Activated CD4-positive, alpha-beta T cell treated with anti-CD3 and anti-CD28 coated beads, Interleukin-2, amount 50 U/mL, for 4 hours (primary cell): ENCODE measurements at places on chromosomes 3 and 15.

- DNase-seq = no peak
Measured at GRCh38 chr3:126552688-126553283, 5.9 kb downstream of the C3orf22 start.

- DNase-seq = no peak
Measured at GRCh38 chr15:40108061-40108854, 421 bp downstream of the BMF start.

DNA sequence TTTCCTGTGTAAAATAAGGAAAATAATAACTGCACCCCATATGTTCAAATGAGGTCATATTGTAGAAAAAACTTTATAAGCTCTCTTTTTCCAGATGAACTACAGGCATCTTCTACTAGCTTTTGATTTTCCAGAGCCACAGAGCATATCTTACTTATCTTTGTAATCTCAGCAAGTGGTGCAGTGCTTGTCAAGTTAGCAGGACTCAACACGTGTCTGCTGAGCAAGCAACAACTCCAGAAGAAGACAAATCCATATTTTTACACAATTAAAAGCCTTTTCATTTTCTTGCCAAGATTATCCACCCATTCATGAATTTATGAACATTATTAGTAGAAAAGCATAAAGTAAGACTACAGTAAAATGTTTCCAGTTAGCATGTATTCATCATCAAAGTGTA lies 14.4 kb upstream of the TSC22D2 start:
- no peak for DNase-seq

DNA sequence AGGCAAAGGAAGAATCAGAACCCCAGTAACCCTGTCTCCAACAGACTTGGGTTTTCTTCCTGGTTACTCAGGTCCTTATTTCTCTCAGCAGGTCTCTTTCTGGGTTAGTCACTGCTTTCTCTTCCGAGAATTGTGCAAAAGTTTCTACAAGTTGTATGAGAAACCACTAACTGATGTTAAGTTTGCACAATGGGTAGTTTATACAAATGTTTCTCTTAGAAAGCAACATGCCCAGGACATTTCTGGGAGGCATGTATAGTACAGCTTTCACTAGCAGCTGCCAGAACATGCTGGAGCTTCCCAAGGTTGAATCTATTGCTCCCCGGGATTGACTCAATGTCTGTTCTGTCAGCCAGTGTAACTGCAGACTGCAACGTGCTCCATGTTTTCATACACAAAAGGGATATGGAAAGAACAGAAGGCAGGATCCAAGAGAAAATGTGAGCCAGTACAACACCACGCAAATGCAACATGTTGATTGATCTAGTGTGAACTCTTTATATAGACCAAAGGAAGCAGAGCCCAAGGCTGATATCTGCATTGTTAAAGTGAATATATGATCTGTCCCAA lies 887.8 kb downstream of the MCTP2 start:
- no peak for DNase-seq

DNA sequence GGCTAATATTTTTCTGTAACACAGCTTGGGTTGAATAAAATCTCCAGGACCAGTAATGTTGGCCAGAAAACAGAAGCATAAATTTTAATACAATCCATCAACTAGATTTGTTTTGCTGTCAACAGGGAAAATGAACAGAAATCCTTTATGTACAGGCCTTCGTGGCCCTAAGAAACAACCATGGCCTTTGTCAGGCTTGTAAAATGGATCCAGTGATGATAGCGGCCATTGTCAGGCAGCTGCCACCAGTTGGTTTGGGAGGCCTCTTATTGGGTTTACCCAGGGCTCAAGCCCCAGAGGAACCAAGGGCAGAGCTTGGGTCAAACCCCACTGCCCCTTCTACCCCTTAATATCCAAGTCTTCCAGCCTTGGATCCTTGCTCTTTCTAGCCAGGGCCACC lies 5.6 kb upstream of the FYCO1 start:
- no peak for DNase-seq

DNA sequence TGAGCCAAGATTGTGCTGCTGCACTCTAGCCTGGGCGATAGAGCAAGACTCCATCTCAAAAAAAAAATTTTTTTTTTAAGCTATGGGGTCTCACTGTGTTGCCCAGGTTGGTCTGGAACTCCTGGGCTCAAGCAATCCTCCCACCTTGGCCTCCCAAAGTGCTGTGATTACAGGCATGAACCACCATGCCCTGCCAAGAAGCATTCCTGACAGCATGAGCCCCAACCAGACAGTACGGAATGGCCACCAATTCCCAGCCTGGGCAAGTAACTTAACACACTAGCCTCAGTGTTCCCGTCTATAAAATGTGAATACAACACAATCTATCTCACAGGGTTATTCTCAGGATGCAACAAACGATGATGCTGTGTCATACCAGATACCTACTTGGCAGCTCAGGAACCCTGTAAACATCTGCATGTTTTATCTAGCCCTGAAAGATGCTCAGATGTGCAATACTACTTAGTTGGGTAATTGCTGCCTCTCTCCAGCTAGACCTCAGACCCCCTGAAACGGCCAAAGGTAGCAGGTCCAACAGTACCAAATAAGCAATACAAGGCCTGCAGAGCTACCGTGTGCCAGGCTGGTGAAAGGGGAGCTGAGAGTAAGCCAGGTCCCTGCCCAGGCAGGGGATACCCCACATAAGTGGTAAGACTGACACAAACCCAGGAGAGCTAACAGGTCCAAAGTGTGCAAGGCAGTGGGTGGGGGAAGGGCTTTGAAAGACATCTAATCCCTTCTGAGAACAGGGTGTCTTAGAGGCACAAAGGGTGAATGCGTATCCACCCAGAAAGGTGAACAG lies 1.9 kb downstream of the TKT start:
- no peak for DNase-seq

GRCh38 chr3:150040097-150040496 lies 69.4 kb upstream of the PFN2 start:
- DNase-seq = no peak

DNA sequence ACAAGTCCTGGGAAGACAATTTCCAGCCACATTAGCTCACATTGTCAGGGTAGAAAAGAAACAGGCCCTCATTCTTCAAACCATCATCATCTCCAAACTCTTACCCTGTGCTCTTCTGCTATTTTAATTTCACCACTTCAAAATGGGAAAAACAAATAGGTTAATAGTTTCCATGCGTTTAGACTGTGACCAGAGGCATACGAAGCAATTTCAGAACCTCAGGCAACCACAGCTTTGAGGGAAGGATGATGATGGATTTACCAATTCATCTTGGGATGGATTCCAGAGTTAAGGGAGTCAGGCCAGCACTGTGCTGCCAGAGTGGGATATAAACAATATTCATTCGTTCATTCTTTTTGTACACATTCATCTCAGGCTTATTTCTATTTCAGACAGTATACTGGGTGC lies 307.8 kb upstream of the TPRG1 start:
- DNase-seq = no peak

GRCh38 chr15:67708500-67708899 lies 116.8 kb upstream of the SKOR1 start:
- DNase-seq = no peak

GRCh38 chr3:184193991-184194539 lies 8.1 kb downstream of the ABCF3 start:
- DNase-seq = no peak

- DNase-seq = peak; percentile 27
Measured at GRCh38 chr15:48861813-48862431, 16.0 kb upstream of the EID1 start.

GRCh38 chr15:47862402-47862801 lies 145.1 kb downstream of the SEMA6D start:
- DNase-seq = no peak

- no peak for DNase-seq
Measured at GRCh38 chr15:48556159-48556897, 89.2 kb downstream of the FBN1 start.

GRCh38 chr3:10017636-10018292 lies 8.5 kb upstream of the FANCD2 start:
- no peak for DNase-seq

DNA sequence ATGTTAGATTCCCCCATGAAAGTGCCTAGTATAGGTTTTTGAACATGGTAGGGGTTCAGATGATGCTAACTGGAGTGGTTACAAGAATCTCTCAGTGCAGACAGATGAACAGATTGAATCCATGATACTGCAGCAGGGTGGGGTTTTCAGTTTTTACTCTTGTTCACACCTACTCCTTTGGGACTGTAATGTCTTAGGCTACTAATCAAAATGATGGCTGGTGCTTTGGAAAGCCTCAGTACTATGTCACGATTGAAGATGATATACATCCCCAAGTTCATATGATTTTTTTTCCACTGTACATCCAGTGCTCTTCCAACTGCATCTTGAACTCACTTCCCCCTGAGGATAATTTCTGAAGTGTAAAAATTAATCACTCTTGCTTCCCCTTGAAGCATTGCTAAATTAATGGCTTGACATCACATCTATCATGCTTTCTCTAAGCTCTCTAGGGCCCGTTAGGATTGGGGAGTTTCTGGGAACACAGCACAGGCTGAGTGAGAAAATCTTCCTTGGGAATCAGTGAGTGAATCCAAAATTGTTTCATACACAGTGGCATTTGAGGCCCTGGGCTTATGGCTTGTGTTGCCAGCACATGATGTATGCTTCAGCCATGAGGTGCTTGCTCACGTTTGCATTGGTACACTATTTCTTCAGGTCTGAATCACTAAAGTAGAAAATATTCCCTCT lies 115.0 kb upstream of the TPRG1 start:
- DNase-seq = no peak

DNA sequence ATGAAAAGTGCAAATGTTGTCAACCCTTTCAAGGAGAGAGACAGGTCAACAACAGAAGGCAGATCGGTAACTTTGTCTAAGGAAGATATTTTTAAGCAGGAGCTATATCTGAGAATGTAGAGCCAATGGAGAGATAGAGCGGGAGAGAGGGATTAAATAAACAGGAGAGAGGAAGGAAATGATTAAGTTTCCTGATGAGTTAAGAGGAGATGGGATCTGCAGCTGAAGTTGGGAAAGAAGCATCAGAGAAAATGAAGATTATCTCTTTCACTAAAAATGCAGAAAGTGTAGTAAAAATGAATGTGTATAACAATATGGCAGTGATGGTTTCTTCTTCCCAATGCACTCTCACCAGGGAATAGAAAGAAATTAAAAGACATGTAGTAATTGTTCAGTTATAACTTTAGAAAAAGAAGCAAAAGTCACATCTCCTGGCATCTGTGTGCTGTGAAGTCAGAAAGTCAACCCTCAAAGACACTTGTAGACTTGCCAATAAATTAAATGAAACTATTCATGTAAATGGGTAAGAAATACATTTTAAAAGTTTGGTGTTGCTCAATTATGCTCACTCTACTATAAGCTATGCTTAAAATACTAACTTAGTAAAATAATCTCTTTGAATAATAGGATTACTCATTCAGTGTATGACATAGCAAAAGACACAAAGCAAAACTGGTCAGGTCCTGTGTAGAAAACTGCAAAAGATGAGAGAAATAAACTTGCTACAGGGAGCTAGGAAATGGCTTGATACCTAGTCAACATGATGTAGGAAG lies 264.6 kb downstream of the ZIC4 start:
- DNase-seq = no peak

- no peak for DNase-seq
Measured at GRCh38 chr3:52650439-52650838, 35.3 kb downstream of the PBRM1 start.

- DNase-seq = no peak
Measured at GRCh38 chr3:155549087-155549486, 195.8 kb downstream of the PLCH1 start.

- DNase-seq = no peak
Measured at GRCh38 chr3:13608969-13609725, 60.2 kb downstream of the FBLN2 start.

GRCh38 chr3:58143417-58144055 lies 67.2 kb downstream of the DNASE1L3 start:
- DNase-seq = no peak

DNA sequence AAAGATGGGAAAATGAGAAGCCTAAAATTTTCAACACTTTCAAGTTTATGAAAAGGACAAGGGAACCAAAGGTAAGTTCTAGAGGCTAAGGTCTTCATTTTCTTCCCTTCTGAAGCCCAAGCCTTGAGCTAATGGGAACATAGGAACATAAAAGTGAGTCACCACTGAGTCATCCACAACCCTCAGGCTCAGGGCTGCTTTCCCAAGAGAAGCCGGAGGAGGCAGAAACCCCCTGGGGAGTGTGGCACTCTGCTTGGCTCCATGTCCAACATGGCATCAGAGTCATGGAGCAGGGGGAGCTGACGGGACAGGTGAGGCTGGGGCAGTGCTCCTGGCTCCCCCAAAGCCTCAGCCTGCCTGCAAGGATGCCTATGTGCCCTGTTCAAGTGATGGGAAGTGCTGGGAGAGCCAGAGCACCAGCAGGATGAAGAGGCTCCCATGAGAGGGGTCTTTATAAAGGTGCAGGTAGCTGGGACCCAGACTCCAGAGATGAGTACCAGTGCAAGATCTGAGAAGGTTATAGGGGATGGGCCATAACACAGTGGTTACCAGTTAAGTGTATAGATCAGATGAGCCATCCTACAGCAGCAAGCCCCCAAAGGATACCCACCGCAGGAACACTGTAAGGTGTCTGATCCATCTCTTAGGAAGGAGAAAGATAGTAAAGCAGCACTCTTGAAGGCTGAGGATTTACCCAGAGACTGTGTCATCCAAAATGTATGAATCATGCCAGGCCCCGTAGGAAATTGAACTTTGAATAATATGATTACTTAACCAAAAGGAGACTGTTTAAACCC lies 31.8 kb upstream of the RYR3 start:
- no peak for DNase-seq

DNA sequence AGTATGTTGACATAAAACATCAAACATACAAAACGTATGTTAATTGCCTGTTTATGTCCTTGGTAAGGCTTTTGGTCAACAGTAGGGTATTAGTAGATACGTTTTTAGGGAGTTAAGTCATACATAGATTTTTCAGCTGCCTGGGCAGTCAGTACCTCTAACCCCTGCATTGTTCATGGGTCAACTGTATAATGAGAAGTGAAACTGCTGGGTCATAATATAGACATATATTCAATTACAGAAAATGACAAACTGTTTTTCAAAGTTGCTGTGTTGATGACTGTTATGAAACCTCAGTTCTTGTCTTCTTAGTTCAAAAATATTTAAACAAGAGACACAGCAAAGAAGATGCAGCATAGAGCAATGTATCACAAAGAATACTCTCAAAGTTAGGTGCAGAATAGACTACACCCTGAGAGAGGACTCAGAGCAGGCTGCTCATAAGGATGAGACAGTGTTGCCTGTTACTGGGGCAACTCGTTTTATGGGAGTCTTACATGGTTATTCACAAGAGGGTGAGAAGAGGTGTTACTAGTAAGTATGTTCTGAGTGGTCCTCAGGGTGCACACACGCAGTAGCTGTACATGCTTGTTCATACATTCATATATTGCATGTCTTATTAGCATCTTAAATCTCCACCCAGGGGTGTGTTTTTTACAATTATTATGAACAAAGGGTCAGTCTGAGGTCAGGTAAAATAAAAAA lies 53.1 kb upstream of the ADAMTS17 start:
- DNase-seq = no peak

GRCh38 chr3:102595057-102595456 lies 160.2 kb downstream of the ZPLD1 start:
- DNase-seq = no peak

DNA sequence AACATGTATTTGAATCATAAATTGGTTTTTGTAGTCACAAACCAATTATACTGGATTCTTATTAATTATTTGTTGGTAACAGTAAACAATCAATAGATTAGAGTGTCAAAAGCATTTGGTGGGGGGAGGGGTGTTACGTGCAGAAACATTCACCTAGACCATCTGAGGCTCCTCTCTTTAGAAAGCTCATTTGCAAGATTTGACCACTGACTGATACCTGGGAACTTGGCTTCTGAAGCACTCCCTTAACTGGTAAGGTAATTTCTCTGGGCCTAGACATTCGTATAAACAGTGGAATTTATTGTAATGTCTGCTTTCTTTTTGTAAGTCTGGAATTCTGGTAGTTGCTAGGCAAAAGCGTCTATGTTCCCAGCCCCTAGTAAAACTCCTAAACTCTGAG lies 243.8 kb upstream of the GBE1 start:
- no peak for DNase-seq
